ENCODE measurements at places on chromosomes 3 and 15. TPM values are rescaled to one million over a fixed set of nuclear protein-coding genes. Genes with fewer than 3 reads are reported as not detected.

The CHL1 gene
- 19.0 TPM for total RNA-seq

GRCh38 chr15:50813089-50813488 is 47.6 kb upstream of the SPPL2A start:
- DNase-seq, result no peak

The CCDC14 gene
- 10.7 TPM for total RNA-seq

The DENND4A gene
- total RNA-seq, result 14.0 TPM

The ZIC1 gene
- total RNA-seq, result not detected

DNA sequence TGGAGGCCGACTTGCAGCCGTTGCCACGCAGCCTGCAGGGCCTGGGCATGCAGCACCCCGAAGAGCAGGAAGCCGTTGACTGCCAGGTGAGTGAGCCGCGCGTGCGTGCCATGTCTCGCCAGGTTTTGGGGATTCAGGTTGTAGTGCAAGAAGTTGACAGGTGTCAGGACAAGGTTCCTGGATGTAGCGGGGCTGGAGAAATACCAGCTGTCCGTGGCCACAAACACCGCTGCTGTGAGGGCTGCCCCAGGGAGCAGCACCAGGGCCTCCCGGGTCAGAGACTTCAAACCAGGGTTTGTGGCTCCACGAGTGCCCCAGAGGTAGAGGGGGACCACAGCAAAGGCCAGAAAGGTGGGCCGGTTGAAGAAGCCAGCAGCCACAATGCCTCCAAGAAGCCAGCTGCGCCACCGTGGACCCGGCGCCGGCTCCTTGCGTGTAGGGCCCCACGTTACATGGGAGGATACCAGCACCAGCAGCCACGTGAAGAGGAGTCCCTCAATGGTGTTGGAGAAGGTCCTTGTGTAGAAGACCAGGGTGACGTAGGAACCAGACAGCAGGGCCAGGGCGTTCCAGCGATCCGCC is 5.6 kb upstream of the NCBP2 start:
- DNase-seq, result no peak

The NEK11 gene
- 1.2 TPM for total RNA-seq

DNA sequence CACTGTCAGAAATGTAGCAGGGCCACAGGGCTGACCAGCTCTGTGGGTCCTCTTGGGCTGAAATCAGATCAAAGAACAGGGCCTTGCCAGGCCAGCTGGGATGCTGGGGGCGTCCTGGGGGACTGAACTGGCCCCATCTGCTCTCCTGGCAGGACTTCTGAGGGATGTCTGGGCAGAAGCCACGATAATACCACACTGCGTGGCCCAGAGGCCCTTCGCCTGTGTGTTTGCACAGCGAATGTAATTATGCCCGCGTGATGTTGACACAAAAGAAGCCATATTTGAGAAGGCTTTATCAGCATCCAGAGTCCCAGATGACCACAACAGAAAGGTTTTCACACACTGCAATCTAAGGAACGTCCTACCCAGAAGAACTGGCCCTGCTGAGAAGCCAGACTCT is 174.0 kb downstream of the RAB11A start:
- DNase-seq, result no peak

GRCh38 chr3:192827208-192827607 is 90.4 kb downstream of the MB21D2 start:
- peak; percentile 33 for DNase-seq

The OSBPL10 gene
- 5.3 TPM for total RNA-seq

GRCh38 chr15:51137880-51138430 is 43.2 kb upstream of the TNFAIP8L3 start:
- DNase-seq, result no peak

- DNase-seq, result no peak
These were observed 45.7 kb downstream of the C2CD4B start for GRCh38 chr15:62119227-62119864.

The STAG1 gene
- 22.3 TPM for total RNA-seq

The SCN11A gene
- not detected for total RNA-seq

GRCh38 chr15:26670116-26670515 is 102.8 kb downstream of the GABRB3 start:
- DNase-seq, result no peak

The POLQ gene
- total RNA-seq, result 0.79 TPM

GRCh38 chr3:125959317-125960065 is 9.5 kb upstream of the ROPN1B start:
- peak; percentile 25 for DNase-seq

DNA sequence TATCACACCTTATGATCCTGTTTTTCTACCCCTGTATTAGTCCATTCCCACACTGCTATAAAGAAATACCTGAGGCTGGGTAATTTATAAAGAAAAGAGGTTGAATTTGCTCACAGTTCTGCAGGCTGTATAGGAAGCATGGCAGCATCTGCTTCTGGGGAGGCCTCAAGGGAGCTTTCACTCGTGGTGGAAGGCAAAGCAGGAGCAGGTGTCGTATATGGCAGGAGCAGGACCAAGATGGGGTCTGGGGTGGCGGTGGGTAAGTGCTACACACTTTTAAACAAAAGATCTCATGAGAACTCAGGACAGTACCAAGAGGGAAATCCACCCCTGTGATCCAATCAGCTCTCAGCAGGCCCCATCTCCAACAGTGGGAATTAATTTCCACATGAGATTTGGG is 15.4 kb upstream of the SCAP start:
- no peak for DNase-seq
